ENCODE measurements at places on chromosomes 11 and 22.
A peak's percentile ranks its signal among the peaks of the same experiment; 100 is the strongest.

- no peak for DNase-seq
These were observed 357.2 kb downstream of the OPCML start for GRCh38 chr11:133175103-133175502.

DNA sequence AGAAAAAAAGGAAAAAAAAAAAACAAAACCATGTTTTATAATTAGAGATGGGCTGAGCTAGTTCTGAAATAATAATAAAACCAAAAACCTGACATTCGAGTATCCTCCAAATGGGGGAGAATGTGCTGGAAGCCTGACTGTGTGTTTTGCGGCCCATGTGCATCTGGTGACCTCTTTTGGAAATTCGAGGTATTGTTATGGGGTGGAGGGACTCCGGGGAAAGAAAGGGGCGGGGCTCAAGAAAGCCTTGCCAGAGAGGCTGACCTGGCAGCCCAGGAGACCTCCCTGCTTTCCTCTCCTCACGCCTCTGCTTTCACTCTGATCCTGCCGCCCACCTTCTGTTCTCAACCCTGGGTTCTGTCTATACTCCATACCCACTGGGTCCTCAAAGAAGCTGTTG is 72.9 kb downstream of the CTTN start:
- peak; percentile 7 for DNase-seq

DNA sequence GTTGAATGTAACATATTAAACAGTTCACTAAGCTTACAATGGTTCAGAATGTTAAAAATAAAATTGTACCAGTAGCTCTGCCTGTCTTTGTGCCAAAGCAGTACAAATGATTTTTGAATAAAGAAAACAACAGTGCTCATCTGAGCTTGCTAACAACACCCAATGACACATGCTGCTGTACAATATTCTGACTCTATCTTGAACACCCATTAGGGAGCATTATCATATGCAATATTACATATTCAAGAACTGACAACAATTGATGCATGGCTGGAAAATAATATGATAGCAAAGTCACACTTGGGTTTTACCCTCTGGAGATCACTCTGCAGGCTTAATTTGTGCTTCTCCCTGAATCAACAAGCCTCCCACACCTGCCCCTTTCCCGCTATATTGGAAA is 953.7 kb downstream of the OPCML start:
- no peak for DNase-seq

- no peak for DNase-seq
These were observed 392.2 kb downstream of the ETS1 start for GRCh38 chr11:128195057-128195751.

GRCh38 chr11:85748455-85748891 is 62.5 kb downstream of the SYTL2 start:
- no peak for DNase-seq

GRCh38 chr22:46187862-46188261 is 37.5 kb downstream of the PPARA start:
- no peak for DNase-seq

- DNase-seq = no peak
These were observed 12.9 kb downstream of the IL17RA start for GRCh38 chr22:17097701-17098100.

DNA sequence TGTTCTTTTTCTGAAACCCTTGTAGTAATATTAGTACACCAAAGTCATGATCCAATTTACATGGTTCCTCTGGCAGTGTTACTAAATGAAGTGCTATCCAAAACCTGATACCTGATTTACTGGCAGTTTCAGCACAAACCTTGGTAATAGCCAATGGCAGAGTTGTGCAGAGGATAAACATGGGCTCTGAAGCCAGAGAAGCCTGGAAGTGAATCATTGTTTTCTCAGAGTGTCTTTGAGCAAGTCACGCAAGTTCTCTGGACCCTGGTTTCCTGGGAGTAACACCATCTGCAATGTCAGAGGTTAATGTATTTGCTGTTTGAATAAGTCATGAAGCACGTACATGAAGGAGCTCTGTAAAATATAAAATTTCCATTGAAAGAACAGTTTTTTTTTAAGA is 222.3 kb upstream of the NARS2 start:
- peak; percentile 67 for DNase-seq

- DNase-seq = no peak
These were observed 10.8 kb upstream of the MS4A13 start for GRCh38 chr11:60504219-60504905.

DNA sequence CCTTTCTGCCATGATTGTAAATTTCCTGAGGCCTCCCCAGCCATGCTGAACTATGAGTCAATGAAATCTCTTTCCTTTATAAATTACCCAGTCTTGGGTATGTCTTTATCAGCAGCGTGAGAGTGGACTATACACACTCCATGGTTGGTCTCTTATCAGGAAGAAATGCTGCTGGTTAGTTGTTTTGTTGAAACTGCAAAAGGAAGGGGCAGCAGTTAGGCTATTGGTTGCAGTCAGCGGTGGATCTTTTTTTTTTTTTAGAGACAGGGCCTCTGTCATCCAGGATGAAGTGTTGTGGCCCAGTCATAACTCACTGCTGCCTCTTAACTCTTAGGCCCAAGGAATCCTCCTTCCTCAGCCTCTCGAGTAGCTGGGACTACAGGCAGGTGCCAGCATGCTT is 51.7 kb downstream of the HSD17B12 start:
- no peak for DNase-seq

DNA sequence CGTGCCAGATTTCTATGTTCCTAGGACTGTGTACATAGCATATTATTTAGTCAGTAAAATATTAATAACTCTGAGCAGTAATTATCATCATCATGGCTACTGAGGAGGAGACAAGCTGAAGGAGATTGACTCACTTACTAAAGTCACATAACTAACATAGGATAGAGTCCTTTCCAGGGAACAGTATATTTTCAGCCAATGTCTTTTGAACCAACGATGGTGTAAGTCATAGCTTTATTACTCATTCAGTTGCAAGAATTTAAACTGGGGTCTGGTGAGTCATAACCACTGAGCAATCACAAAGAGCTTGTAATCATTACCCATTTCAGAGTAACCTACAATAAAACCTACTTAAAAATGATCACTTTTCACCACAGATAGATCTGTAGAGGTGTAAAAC is 1564.8 kb upstream of the TENM4 start:
- DNase-seq = peak; percentile 64

DNA sequence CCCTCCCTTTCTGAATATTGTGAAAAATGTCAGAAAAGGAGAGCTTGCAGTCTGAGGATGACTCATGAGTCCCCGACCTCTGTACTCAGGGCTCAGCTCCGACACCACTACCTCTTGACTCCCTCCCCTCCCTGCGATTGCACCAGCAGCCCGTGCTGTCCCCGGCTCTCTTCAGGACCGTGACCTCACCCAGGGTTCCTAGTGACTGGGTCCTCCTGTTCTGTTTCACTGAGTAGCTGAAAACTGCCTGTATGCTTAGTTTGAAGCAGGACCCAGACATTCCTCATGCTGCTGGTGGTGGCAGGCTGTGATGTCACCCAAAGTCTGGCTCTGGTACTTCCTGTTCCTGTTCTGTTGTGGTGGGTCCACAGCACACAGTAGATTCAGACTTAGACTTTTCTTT is 11.7 kb downstream of the PHRF1 start:
- peak; percentile 68 for DNase-seq

- no peak for DNase-seq
These were observed 92.5 kb downstream of the WNT7B start for GRCh38 chr22:45884201-45885062.

DNA sequence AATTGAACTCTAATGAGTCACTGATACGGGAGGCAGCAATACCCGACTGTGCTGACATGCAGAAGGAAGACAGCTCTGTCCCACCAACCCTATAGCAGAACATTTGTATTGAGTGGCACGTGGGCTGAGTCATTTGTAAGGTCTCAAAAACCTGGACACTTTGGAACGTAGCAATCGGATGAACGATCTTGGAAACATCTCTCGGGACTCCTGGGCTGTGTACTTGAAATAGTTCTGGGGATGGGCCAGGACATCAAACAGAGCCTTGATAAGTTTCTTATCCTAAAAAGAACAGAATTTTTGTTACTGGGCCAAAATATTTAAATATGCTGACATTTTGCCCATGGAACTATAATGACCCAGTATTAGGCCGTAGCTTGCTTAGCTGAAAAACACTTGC is 17.1 kb upstream of the NRIP3 start:
- no peak for DNase-seq

DNA sequence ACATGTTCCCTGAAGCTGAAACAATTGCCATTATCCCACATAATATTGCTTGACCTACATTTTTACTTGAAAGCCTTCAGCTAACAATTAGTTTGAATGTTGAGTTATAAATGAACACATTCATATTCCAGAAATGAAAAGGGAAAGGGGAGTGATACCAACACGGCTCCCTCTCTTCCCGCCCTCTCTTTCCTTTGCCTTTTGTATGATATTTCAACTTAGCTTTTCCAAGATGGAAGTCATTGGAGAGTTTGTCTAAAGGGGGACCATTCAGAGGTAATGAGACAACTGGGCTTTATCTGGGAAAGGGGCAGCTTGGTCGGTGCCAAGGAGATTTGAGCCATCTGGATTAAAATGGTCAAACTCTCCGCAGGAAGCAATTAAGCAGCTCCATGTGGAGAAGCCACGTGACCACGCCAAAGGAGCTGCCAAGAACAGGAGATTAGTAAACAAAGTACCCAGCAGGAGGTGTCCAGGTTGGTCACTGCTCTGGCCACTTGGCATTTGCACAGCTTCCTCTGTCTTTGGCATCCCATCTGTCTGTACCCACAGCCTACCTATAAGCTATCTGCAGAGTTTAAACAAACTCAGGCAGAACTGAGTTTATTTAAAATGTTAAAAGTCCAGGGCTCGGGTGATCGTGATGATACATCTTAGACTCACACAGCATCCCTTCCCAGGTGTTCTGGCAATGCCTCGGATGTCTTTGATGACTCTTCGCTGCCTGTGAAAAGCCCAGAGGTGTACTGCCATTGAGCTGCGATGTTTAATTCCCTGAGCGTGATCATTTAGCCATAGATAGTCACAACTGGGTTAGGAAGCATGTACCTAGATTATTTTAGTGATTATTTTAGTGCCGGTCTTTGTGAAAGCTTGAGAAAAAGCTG is 735.9 kb downstream of the NTM start:
- no peak for DNase-seq

- peak; percentile 86 for DNase-seq
These were observed 56.0 kb downstream of the JAM3 start for GRCh38 chr11:134124660-134125451.

DNA sequence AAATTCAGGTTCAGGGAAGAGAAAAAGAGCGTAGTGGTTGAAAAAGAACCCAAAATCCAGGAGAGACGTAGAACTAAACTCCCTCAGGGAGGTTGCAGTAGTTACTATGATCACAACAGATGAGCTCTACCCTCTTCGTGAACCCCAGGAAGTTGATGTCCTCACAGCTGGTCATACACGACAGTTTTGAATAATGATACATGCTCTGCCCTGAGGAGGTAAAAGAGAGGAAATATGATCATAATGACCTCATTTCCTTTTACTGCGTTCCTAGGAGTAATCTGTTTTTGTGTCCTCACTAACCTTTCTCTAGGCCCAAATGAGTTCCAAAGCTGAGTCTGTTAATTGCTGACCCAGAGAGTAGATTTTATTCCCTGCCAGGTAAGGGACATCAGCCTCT is 1.3 kb downstream of the PATE2 start:
- DNase-seq = peak; percentile 89

DNA sequence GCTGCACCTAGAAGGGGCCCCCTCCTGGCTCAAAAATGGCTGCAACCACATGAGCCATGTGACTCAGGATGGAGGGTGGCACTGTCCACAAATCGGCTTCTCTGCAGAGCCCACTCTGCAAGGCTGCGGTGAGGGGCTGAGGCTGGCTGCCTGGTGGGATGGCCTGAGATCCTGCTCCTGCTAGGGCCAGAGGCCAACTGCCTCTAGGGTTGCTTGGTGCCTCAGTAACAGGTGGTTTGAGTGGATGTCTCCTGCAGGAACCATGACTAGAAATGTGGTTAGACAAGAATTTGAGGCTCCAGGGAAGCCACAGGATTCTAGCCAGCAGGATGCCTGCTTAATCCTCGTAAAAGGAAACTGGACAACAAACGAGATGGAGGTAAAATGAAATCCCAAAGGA is 17.1 kb downstream of the PATZ1 start:
- no peak for DNase-seq

DNA sequence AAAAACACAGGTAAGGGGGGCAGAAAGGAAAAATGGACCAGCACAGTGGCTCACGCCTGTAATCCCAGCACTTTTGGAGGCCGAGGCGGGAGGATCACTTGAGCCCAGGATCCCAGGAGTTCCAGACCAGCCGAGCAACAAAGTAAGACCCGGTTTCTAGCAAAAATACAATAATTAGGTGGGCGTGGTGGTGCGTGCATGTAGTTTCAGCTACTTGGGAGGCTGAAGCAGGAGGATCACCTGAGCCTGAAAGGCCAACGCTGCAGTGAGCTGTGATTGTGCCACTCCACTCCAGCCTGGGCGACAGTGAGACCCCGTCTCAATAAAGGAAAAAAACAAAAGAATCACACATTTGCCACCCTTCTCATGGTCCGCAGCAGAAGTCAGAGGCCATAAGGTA is 519.4 kb downstream of the BRD1 start:
- no peak for DNase-seq

GRCh38 chr11:70424765-70425344 is 26.5 kb downstream of the CTTN start:
- no peak for DNase-seq

GRCh38 chr11:116515664-116516184 is 257.1 kb downstream of the BUD13 start:
- DNase-seq = no peak

DNA sequence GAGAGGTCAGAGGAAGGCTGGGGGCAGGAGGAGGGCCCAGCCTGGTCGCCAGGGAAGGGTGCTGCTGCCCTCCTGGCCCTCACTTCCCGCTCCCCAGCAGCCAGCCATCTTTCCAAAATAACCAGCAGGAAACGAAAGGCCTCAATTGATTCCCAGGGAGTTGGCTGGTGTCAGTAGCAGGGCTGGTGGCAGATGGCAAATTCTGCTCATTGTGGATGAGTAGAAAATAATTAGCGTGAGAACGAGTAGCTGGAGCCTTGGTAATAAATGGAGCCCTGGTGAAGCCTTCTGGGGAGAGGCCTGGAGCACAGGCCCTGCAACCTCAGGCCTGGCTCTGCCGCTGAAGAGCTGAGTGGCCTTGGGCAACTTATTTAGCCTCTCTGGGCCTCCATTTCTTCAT is 31.3 kb downstream of the DAGLA start:
- no peak for DNase-seq

GRCh38 chr22:42414565-42415303 is 17.5 kb downstream of the NFAM1 start:
- DNase-seq = no peak

DNA sequence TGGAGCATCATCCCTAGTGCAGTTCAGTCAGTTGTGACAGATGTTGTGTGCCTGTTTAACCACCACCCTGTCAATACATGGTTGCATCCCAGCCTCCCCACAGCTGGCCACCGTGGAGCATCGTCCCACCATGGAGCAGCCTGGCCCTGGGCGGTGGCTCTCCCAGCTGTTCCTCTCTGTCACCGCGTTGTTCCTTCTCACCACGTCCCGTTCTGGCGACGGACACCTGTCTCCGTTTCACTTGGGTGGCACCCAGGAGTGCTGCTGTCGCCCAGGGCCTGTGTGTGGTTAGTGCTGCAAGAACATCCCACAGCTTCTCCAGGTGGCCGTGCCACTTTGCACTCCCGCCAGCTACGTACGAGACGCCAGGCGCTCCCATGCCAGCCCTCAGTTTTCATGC is 26.5 kb downstream of the MUC6 start:
- DNase-seq = no peak

- peak; percentile 24 for DNase-seq
These were observed 26.8 kb downstream of the RNF141 start for GRCh38 chr11:10514202-10514601.

Measured in kidney capillary endothelial cell (primary cell).